Activated CD4-positive, alpha-beta T cell treated with anti-CD3 and anti-CD28 coated beads for 1 hour (primary cell): ENCODE measurements at places on chromosomes 5 and 9.
A peak's percentile ranks its signal among the peaks of the same experiment; 100 is the strongest.

DNA sequence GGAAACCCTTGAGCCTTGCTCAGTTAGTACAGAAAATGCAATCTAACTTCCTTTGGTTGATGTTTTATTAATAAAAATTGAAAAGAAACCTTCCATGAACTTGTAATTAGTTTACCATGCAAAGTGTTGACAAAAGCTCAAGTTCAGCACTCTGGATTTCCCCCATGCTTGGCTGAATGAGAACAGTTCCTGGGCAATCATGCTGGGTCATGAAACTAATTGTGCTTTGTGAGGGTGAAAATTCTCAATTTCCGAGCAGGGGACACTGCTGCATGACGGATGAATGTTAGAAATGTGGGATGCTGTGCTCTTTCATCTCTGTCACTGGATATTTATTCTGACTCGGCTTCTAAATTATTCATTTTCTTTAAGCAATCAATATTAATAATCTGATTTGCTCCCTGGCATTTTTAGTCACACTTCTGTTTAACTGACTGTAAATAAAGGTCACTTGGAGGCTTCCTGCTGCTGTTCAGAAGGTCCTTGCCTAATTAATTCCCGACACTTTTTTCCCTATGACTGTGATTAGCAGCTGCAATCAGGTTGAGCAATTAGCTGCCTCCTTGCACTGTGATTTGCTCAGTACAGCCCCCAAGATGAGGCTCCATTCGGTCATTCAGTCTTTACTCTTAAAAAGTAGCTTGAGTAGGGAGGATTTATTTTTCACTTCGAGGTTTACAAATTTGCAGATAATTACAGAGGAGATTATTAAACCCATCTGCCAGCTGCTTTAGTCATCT is 678.1 kb upstream of the ZNF608 start:
- no peak for DNase-seq

DNA sequence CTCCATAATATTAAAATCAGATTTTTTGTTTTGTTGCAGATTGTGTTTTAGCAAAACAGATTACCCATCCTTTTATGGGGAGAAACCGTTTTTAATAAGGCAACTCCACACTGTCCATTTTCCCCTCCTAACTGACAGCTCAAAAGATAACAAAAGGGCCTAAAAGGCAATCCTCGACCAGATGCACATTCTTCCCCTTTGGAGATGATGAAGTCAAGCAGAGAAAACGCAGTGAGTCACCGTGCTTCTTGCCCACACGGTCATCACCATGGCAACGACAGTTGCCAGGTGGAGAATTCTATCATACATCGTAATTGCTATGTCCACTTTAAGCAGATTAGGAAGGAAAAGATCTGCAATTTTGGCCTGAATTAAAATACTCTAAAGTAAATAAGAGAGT is 96.4 kb downstream of the DIRAS2 start:
- no peak for DNase-seq

GRCh38 chr5:119269061-119269944 is 86.5 kb upstream of the TNFAIP8 start:
- no peak for DNase-seq

- DNase-seq = peak; percentile 17
Observed at GRCh38 chr9:38619556-38620447, 594 bp downstream of the ANKRD18A start.

- DNase-seq = no peak
Observed at GRCh38 chr9:14836885-14837284, 73.3 kb downstream of the FREM1 start.

- DNase-seq = no peak
Observed at GRCh38 chr5:154484393-154485095, 6.5 kb upstream of the HAND1 start.

DNA sequence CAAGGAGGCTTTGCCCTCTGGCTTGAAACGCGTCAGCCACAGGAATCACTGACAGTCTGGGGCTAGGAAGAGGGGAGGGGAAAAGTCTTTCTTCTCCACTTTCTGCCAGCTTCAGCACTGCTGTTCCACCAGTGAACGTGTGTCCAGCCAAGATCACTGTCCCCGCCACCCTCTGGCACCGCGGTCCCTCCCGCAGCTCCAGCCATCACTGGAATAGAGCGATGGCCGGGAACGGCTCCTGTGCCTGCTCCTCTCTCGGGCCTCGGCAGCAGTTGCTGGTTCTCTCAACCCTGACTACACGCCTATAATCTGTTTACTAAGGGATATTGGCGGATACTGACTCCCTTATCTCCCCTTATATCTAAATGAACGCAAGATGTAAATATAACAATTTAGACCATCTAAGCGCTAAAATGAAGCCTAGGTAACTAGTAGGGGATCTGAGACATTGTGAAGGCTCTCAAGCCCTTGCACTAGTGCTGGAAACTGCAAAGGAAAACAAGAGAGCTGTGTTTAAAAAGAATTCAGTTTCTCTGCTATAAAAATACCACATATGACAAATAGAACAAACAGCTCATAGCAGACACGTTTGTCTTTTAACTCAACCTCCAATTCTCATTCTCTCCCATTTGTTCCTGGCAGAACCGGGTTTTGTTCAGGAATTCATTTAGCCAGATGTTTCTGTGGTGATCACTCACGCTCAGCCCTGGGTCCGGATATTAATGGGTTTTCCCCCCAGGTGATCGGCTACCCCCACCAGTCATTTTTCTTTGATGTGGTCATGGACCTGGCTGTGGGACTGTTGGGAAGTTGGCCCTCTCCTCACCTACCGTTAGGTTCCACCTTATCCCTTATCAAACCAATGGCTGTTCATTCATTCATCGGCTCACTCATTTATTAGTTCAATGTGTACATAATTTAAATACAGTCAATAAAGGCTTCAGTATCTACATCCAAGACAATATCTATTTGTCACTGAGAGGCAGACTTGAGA is 149.8 kb downstream of the MED10 start:
- DNase-seq = no peak

GRCh38 chr9:2159521-2160454 is 144.6 kb downstream of the SMARCA2 start:
- no peak for DNase-seq

DNA sequence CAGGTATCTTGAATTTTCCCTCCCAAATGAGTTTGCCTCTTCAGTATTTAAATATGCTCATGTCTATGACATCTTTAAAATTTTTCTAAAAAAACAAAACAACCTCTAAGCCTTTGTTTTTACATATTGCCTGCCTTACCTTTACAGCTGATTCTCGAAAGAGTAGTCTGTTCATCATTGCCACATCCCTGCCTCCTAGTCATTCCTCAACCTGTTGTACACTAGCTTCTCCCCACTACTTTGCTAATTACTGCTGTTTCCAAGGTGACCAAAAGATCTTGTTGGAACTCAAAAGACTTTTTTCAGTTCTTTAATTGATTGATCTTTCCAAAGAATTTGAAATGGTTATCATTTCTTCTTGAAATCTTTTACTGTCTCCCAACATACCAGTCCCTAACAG is 1.9 kb upstream of the NADK2 start:
- no peak for DNase-seq
